Muscle of arm (tissue), 14 donors: ENCODE measurements at places on chromosomes 13 and 19.

DNA sequence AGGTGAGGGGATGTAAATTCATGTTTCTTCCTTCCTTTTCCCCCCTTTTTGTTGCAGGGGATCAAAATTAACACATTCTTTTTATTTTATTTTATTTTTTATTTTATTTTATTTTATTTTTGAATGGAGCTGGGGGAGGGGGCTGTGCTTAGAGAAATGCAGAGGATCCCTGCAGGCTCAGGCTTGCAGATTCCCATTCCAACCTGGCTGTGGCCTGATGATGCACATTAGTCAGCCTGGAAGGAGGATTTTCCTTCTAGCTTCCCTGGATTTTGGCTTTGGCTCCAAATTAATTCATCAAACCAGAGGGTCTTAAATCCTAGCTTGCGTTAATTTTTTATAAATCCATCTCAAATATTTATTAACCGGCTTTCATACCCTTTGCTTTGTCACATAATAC, 67.0 kb downstream of the FREM2 start:
- no peak for DNase-seq

DNA sequence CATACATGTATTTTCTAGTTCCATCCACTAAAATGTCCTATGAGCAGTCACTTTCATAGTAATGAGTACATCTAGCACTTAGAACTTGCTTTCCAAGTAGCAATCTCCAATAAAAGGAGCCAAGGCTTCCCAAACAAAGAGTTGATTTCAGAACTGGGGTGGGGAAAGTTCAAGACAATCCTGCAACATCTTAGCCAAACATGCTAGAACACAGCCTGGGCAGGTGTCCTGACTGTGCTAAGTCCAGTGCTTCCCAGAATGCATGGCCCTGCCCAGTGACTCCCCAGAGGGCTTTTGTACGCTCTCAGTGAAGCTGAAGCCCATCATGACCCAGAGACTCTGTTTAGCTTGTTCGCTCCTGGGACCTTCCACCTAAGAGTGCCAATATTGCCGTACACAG, 106.7 kb upstream of the UBAC2 start:
- no peak for DNase-seq

GRCh38 chr19:38321646-38322196, 2.1 kb downstream of the KCNK6 start:
- DNase-seq = no peak

GRCh38 chr13:88761145-88761544, 1090.0 kb downstream of the SLITRK5 start:
- no peak for DNase-seq

DNA sequence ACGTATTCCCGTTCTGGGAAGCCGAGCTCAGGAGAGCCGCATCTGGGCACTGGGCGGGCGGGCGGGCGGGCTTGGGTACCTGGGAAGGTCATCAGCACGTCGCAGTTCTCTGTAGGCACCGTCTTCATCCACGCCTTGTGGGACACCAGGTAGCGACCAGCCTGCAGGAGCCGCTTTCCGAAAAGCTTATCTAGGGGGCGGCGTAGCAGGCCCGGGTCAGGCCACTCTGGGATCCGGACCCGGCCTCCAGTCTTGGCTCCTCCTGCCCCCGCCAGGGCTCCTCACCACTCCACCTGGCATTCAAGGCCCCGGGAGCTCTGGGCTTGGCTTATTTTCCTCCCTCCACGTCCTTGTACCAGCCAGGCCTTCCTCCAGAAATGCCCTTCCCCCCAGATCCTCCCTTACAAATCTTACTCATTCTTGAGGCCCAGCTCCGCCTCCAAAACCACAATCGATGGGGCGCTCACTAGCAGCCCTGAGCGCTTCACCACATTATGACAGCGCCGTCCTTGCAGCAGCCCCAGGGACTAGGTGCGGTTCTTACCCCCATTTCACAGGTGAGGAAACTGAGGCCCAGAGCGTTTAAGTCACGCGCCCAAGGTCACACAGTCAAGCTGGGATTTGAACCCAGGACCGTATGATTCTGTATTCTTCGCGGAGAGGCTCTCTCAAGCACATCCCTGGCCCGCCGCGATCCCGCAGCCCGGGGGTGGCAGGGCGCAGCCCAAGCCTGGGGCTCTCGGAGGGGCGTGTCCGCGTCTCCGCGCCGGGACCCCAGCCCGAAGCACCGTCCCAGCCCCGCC, 843 bp downstream of the ANO8 start:
- no peak for DNase-seq

- DNase-seq = no peak
These were observed 1358.1 kb downstream of the EFNB2 start for GRCh38 chr13:105177265-105177900.

DNA sequence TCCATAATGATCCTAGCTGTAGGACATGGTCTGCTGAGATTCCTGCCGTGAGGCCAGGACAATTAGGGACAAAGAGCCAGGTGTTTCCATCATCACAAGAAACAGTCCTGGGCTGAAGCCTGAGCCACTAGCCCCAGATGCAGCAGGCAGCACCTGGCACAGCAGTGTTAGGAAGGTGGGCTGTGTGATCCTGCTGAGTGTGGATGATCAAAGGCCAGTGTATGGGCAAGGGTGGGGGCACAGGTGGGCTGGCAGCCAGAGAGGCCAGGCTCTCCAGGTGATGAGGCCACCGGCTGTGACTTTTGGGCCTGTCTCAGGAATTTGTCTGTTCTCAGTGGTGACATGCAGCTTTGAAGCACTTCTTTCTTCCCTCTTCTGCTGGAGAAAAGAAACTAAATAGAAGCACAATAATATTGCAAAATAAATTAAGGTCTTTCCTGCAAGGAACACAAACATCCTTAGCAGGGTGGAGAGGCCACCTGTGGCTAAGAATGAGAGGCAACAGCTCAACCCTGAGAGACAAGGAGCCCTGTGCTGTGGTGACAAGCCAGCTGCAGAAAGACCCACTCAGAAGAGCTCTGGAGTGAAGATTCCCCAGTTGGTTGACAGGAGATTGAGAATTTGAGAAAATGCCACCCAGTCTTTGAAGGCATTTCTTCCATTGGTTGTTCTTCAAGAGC, 127.6 kb downstream of the KATNAL1 start:
- no peak for DNase-seq

- no peak for DNase-seq
These were observed 1.2 kb upstream of the SLAIN1 start for GRCh38 chr13:77696006-77696878.

GRCh38 chr19:33297401-33298145, 4.8 kb downstream of the CEBPA start:
- DNase-seq = no peak

- peak; percentile 25 for DNase-seq
These were observed 567 bp downstream of the EFNB2 start for GRCh38 chr13:106534639-106535551.

DNA sequence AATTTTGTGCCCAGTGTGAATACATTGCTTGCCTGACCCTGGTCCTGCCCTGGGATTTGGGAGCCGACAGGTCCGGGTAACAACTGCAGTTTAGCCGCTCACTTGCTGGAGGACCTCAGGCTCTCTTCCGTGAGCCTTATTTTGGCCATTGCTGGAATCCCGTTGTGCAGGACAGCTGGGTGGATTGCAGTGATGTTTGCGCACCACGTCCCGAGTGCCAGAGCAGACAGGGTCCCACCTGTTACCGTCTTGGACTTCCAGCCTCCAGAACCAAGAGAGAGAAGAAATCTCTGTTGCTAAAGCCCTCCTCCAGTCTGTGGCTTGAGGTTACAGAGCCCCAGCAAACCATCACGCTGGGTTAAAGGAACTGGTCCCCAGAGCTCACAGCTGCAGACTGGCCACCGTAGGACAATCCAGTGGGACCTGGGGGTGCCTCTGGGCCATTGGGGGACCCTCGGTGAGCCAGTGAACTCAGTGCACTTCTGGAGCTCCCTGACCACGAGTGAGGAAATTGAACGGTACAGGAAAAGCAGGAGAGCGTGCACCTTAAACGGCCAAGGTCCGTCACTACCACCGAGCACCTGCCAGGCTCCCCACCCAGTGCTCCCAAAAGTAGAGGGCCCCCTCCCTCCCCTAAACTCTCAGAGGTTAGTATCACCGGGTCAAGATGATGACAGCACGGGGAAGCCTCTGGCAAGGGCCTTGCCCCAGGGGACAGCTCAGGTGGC, 92.9 kb downstream of the GNG7 start:
- no peak for DNase-seq

DNA sequence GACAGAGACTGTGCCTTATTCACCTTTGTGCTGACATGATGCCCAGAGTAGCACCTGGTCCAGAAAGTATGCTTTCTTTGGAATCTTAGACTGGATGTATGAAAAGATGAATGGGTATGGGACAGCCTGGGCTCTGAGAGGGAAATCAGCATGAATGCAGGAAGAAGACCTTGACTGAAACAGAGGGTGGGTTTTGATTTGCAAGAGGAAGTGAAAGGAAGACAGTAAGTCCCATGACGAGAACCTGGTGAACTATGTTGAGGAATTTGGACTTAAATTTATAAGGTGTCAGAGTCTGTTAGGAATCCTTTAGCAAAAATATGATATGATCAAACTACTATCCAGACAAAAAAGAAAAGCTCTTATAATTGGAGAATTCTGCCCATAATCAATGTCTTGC, 301.9 kb downstream of the SPRY2 start:
- no peak for DNase-seq

DNA sequence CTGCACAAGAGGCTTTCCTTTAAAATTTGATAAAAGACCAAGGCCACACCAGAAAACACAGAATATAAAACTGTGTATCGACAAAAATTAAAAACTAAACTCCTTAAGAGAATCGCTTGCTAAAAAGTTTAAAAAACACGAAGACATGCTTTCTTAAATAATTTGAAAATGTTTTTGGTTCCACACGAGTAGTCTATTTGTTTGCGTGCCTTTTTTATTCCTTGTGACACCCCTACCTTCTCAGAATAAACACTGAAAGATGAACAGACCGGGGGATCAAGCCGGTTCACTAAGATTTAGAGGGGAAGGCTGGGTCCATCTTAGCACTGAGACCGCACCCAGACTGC, 256.4 kb upstream of the STARD13 start:
- DNase-seq = no peak

- DNase-seq = no peak
These were observed 14.1 kb downstream of the ZNF429 start for GRCh38 chr19:21519488-21519887.

DNA sequence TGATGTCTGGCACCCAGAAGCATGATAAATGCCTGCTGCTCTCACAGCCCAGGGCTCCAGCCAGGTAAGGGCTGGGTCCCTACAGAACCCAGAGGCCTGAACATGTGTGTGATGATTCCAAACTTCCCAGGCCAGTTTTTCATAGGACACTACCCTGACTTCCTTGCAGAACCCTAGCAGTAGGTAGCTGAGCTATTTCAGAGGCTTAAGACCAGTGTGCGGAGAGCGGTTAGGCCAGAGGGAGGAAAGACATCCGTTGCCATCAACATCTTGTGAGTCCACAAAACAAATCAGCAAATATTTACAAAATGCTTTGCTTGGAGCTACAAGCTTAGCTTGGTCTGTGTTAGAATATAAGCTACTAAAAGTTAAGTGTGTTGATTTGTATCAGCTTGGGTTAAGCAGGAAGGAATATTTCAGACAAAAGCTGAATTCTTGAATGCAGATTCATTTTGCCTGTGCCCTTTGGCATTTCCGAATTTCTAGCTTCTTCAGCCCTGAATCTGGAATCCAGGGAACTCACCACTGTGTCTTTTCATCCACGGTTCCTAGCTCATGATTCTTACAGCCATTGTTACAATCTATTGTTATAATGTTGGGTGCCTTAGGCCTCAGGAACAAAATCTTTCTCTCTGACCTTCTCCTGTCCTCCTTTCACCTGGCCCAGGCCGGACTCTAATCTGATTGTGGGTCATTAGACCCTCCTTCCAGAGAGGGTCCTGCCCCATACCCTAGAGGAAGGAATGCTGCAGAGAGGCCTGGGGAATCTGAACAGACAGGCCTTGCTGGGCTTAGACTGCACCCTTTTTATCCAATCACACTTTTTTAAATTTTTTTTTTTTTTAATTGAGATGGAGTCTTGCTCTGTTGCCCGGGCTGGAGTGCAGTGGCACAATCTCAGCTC, 12.4 kb downstream of the RAB20 start:
- no peak for DNase-seq

DNA sequence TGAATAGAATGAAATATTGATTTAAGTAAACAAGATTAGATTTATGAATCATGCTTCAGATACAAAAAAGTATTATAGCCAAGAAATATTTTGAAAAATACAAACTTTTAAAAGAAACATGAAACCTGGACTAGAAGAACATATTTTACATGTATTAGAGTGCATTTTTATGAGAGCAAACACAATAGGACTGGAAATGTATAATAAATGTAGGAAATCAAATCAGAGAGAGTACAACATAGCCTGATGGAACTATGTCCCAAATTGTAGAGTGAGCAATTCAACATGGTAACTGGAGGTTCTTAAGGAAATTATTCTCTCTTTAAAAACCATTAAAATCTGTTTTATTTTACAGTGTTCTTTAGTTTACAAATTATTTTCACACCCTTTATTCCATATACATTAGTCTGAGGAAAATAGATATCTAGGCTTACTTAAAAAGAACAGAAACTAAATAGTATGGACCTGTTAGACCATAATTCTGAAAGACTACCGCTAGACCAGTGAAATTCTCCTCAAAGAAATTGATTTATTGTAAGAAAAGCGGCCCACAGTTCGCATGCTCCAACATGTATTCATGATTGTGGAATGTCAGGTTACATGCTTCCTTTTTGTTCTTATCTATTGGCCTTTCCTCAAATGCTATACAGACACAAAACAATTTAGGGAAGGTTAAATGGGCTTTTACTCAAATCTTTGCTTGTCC, 1526.5 kb upstream of the SLC10A2 start:
- no peak for DNase-seq

GRCh38 chr13:21402586-21403307, 56.4 kb downstream of the ZDHHC20 start:
- no peak for DNase-seq
